ENCODE measurements at places on chromosomes 5 and 9.

- no peak for DNase-seq
Measured at GRCh38 chr9:76680716-76681425, 83.4 kb upstream of the PCA3 start.

- no peak for DNase-seq
Measured at GRCh38 chr5:154762261-154762660, 7.1 kb downstream of the LARP1 start.

- DNase-seq, result no peak
Measured at GRCh38 chr9:76624391-76625048, 139.7 kb upstream of the PCA3 start.

GRCh38 chr5:115460472-115460871, 84.1 kb downstream of the FEM1C start:
- DNase-seq, result no peak

DNA sequence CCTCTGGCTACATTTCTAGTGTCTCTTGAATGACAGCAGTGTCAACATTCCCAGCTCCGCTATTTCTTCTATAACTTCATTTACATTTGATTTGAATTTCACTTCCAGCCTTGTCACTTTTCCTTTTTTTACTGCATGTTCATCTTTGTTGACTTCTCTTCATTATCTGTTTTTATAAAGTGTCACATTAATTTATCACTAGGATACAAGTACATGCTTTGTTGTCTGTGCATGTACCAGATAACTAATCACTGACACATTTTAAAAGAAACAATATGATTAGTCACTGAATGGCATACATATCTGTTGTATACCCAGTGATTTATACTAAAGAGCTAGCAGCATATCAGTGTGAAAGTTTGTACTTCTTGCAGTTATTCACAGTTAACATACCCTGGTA, 29.1 kb downstream of the ARSK start:
- no peak for DNase-seq

- no peak for DNase-seq
Measured at GRCh38 chr5:62486672-62487071, 74.1 kb downstream of the IPO11 start.

DNA sequence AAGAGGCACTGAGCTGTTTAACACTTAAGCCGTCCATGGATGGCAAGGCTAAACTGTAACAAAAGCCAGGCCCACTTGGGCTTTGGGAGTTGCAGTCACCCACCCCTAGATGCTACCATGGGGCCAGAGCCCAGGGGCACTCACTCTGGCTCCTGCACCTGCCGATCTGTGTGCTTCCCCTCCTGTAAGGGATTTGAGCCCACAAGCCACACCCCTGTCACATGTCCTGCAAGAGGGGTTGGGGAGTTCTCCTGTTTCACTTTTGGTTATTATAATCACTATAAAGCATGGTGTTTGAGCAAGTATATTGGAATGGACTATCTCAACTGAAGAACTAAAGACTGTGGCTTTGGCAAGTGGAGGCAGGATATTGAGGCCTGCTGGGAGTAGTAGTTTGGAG, 14.0 kb upstream of the GPR151 start:
- no peak for DNase-seq

DNA sequence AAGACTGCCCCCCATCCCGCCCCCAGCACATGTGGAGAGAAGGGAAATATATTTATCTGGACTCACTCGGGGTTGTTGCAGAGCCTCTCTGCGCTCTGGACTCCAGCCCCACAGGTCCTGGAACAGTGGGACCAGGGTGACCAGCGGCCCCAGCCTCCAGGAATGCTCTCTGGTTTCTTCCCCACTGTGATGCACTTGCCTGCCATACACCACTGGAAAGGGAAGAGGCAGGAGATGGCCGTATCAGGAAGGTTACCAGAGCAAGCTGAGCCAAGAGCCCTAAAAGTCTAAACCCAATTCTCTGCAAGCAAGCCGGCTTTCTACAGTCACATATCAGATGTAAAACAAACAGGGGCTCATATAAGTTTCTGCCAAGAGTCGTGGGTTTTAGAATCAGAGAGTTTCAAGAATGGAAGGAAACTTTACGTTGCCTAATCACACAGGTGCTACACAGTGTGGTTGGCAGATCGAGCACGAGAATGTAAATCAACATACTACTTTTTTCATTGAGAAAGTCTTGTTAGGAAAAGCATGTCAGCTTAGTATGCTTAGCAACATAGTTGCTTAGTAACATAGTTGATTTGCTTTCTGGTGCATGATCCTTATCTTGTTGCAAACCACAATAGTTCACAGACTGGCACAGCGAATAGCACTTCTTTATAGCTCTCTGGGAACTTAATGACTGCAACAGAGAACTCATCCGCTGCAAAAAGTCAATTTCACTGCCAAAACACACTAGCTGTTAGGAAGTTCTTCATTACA, 201.2 kb downstream of the TARS1 start:
- no peak for DNase-seq

DNA sequence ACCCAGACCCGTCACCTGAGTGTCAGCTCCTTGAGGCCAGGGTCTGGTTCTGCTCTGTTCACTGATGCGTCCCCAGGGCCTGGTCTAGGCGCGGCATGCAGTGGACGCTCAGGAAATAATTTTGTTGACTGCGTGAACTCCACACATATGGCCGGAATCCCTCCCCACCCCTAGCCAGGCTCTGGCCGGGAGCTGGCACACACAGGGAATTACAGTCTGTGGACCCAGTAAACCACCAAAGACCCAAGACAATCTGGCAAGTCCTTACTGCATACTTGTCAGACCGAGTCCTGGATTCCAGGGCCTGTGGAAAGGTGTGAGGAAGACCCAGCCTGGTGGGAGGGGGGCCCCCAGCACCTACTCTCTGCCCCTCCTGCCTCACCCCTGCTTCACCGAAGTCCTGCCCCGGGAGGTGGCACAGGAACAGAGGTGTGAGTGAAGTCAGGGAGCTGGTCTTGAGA, 113.0 kb upstream of the IER5L start:
- DNase-seq, result no peak

DNA sequence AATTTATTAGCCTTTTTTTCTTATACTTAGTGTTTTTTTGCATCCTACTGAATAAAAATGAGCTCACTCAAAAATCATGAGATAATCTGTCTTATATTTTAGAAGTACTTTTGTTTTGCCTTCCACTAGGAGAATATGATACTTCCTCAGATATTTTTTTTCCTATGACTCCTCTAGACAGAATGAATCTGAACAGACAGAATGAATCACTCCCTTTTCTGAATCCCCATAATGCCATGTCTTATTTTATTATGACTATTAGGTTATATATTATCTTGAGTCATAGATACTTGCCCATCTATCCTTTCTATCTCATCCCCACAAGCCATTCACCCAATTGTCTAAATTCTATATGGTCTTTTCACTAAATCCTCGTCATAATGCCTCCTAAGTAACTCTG, 134.6 kb downstream of the BRINP1 start:
- no peak for DNase-seq

DNA sequence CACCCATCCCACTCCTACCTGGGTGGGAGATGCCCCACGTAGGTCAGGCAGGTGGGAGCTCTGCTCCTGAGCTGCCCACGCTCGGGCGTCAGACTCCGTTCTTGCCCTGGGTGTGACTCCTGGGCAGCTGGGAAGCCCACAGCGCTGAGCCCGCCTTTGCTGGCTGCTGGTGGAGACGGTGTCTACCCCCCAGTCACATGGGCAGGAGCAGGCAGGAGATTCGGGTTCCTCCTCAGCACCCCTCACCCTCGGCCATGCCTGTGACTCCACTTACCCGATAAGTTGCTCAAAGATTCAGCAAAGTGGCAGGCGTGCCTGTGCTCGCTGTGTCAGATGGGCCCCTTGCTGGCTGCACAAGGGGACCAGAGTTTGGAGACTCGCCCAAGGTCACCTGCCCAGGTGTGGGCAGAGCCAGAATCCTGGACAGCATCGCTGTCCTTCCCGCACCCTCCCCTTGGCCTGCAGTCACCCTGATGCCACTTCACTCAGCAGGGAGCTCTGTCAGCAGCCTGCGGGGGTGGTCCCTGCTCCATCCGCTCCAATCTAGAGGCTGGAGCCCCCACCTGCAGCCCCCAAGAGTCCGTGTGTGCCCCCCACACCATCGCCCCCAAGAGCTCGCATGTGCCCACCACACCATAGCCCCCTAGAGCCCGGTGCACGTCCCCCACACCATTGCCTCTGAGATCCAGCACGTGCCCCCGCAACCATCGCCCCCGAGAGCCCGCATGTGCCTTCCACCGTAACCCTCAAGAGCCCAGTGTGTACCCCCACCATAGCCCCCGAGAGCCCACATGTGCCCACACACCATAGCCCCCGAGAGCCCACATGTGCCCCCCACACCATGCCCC, 4.2 kb downstream of the LCN1 start:
- no peak for DNase-seq

DNA sequence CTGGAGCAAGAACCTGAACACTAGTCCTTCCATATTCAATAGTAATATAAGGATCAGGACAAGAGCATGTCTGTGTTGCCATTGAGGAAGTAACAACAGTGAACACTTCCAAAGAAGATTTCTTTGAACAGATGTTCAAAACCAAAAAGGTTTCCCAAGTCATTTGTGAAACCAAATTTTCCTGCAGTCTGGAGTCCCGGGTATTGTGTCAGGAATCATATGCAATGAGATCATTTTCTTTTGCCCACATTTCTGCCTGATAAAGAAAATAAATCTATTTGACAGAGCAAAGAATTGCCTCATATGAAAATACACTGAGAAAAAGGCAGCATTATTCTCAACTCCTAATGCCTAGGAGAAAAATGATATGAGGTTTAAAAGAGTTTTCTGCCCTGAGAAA, 151.7 kb downstream of the SNX18 start:
- no peak for DNase-seq

DNA sequence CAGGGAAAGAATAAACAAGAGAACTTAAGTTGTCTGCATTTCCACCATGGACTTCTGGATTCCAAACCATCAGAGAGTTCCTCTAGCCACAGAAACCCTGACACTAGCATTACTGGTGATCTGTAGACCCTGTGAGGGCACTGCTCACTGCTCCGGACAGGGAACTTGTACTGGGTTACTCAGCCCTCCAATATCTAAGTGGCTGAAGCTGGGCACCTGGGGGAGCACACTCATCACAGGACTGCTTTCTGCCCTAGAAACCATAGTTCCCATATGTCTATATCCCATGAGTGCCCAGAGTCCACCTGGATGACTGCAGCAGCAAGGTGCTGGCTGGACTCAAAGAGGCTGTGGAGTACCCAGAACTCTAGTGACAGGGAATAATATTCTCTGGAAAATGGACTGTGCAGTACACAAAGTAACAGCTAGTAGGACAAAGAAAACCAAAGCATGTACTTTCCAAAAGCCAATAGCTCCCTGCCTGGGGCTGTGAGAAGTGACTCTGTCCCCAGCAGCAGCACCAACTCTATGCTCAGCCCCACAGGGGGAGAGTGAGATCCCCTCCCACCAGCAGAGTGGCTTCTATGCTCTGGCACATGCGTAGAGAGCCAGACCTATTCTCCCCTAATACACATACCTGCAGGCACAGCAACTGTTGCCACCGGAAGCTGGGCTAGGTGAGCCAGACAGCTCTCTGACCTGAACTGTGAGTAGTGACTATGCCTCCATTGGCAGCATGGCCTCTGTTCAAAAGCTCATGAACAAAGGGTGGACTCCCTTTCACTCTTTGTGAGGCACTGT, 472.9 kb upstream of the FTMT start:
- DNase-seq, result no peak

DNA sequence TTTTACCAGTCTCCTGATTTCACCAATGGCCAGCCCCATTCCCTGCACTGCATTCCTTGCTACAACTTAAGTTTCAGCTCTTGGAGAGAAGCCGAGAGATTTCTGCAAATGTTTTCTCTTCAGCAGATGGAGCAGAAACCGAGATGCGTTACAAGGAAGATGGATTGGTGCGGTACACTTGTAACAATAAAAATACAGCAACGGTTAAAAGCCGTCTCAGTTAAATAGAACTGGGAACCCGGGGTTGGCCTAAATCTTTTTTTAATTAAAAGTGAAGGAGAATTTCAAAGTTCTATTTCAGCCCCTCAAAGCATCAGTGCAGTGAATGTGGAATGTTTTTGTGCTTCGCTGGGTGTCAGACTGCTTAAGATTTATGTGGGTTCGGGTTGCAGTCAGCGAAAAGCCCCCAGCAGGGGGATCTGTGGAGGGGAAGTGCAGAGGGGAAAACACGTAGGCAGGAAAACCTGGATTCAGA, 19.8 kb downstream of the BRINP1 start:
- no peak for DNase-seq

DNA sequence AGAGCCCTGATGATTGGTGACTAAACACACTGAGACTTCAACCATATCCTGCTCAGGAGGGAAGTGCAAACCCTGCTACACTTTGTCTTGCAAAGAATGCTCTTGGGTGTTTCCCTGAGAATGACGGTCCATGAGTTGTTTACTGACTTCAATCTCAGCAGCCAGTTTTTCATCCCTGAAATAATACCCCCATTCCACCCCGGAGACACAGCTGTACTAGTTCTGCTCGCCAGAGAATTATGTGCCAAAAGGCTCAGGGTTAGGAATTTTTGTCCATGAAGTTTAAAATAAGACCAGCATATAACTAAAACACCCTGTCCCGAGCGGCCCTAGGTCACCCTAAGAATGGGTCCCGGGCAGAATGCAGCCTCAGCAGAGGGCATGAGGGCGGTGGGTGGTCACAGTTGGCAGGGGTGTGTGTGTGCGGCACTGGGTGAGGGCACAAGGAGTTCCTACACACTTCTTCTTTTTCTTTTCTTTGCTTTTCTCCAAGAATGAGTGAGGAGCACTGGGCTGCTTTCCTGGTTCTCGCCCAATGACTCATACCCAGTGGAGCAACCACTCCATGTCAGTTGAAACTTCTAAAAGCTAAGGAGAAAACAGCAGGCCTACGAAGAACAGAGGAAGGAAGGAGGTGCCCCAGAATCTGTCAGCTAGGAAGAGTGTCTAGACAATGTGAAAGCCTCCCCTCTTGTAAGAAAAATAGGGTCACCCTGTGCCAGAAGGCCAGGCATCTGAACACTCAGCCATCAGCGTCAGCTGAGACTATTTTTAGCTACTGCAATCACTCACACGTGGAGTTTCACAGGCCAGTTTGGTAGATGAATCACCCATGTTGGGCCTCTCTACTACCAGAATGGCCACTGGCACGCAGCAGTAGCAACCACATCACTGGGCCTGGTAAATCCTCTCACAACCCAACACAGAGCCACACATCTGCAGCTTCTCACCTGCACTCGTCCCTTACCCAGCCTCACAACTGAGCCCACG, 105.9 kb downstream of the DPYSL3 start:
- no peak for DNase-seq

DNA sequence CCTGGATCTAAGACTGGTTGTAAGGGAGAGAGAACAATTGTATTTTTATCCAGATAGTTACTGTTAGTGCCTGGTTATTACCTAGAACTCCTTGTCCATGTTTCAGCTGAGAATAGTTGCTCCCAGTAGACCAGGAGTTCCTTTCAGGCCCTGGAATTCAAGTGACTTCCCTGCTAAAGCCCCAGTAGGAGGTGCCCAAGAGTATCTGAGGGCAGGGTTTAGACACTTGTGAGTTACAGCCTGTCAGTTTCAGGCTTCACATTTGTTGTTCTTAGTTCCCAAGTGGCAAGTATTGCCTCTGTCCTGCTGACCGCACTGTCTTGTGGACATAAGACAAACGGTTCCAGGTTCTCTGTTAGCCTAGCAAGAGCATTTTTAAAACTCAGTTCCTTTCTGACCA, 743.9 kb upstream of the SEMA6A start:
- DNase-seq, result no peak

- DNase-seq, result no peak
Measured at GRCh38 chr5:155389498-155389897, 375.9 kb downstream of the KIF4B start.

GRCh38 chr9:75616841-75617566, 273.5 kb upstream of the PCSK5 start:
- no peak for DNase-seq

GRCh38 chr5:78837836-78838235, 147.3 kb downstream of the ARSB start:
- no peak for DNase-seq

- no peak for DNase-seq
Measured at GRCh38 chr5:78628270-78628992, 20.1 kb downstream of the LHFPL2 start.

Data from stimulated activated CD4-positive, alpha-beta T cell treated with anti-CD3 and anti-CD28 coated beads, Interleukin-15, amount 100 ng/mL, for 48 hours (primary cell).